Testis (tissue), 5 donors: ENCODE measurements at places on chromosomes 1 and 21. TPM values are rescaled to one million over a fixed set of nuclear protein-coding genes. Genes with fewer than 3 reads are reported as not detected.
A peak's percentile ranks its signal among the peaks of the same experiment; 100 is the strongest.

GRCh38 chr1:152110860-152111514, 4.3 kb downstream of the TCHH start:
- DNase-seq = peak; percentile 41

GRCh38 chr1:172145231-172145651, 275.2 kb upstream of the C1orf105 start:
- no peak for DNase-seq

DNA sequence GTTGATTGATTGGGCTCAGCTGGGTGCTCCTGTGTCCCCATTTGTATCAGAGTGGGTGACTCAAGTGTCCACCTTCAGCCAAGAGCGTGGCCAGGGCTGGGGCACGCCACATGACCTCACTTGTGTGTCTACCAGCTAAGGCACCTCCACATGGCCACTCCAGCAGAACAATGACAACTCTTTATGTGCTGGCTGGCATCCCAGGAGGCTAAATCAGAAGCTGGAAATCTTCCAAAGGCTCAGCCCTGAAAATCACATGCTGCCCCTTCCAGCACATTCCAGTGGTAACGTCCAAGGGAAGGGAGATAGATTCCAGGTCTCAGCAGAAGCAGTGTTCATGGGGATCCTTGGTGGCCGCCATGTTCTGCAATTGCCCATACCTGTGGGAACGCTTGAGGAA, 585.5 kb downstream of the AJAP1 start:
- DNase-seq = peak; percentile 80

GRCh38 chr1:113042285-113043143, 30.5 kb upstream of the LRIG2 start:
- peak; percentile 85 for DNase-seq

- peak; percentile 48 for DNase-seq
Observed at GRCh38 chr1:154742606-154743005, 127.5 kb downstream of the KCNN3 start.

DNA sequence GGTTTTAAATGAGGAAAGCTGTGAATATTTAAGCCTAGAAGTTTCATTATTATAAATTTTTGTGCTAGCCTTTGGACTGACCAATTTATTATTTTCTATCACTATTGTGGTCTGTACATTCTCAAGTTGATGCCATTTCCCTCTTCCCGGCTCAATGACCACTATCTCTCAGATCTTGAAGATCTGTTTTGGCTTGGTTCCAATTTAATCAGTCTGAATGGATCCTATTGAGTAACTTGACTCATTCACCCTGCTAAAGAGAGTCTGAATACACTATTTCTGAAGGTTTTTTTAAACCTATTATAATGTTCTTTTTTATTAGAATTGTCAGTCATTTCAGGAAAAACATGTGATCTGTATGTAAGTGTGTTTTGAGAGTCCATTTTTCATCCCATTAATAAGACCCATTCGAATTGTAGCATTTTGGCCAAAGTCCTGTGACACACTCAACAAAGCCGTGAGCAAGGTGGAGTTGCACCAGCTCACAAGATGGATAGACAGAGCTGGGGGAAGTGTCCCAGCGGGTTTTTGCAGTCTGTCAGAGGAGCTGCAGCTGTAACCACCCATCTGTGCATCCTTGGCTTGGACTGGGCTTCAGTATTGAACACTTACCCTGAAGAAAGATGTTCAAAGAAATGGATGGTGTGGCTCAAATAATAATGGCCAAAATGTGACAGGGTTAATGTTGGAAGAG, 145.6 kb downstream of the NFIA start:
- DNase-seq = no peak

DNA sequence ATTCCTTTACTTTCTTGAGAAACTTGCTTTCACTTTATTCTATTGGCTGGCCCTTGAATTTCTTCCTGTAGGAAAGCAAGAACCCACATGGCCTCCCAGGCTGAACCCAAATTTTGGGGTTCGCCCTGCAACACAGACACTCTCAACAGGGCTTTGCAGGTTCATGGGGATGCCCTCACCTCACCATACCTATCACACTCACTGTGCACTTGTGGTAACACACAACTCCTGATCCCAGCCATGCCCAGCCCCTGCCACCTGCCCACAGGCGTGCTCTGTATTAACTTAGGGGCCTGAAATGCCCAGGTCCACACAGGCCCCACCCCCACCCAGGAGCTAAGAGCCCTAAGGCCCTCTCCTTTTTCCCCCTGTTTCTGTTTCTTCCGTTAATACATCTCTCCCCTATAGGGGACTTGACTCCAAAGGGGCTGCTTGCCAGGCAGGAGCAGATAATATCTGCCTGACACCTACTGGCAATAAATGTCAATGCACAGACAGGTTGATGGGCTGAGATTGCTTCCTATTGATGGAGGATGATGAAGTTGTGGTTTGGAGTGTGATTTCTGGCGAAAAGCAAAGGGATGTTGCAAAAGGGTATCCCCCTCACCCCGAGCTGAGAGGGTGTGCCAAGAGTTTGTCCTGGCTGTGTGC, 171.5 kb downstream of the AJAP1 start:
- DNase-seq = no peak

- no peak for DNase-seq
Observed at GRCh38 chr1:150613061-150613920, 16.1 kb downstream of the ENSA start.

Gene SPRR5
- total RNA-seq = not detected

Gene OR2T33
- total RNA-seq = 1.9 TPM

GRCh38 chr1:243482141-243483022, 226.5 kb downstream of the SDCCAG8 start:
- no peak for DNase-seq

- DNase-seq = no peak
Observed at GRCh38 chr1:196896355-196896754, 8.5 kb downstream of the CFHR4 start.

- no peak for DNase-seq
Observed at GRCh38 chr1:28114844-28115243, 26.4 kb upstream of the EYA3 start.

- no peak for DNase-seq
Observed at GRCh38 chr21:21767276-21767675, 769.1 kb downstream of the NCAM2 start.

Gene PTGER3
- total RNA-seq = 0.31 TPM

Gene CATSPERE
- total RNA-seq = 15.7 TPM

Gene ASCL5
- not detected for total RNA-seq

DNA sequence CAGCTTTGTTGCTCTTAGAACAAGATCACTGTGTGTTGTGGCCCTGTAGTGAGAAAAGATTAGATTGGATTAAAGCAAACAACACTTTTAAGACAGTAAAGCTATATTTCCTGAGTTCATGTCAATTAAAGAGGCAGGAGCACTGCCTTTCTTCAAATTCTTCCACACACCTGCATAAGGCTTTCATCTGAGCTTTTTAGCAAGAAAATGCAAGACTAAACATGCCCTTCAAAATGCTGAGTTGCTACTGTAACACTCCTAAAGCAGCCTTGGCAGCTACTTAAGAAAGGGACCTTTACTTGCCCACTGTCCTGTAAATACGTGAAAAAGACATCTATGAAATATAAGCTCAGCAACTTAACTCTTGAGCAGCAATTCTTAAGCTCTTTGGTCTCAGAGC, 11.8 kb downstream of the DPH5 start:
- DNase-seq = no peak

- no peak for DNase-seq
Observed at GRCh38 chr1:226634611-226635246, 86.2 kb downstream of the STUM start.

Gene S1PR1
- 6.4 TPM for total RNA-seq

- DNase-seq = no peak
Observed at GRCh38 chr1:175870217-175870616, 126.8 kb upstream of the TNR start.

Gene CHIT1
- 0.62 TPM for total RNA-seq

GRCh38 chr1:42319128-42319851, 15.7 kb downstream of the FOXJ3 start:
- no peak for DNase-seq

Gene SLC30A2
- total RNA-seq = 0.87 TPM

GRCh38 chr1:107538502-107538901, 397.7 kb downstream of the NTNG1 start:
- no peak for DNase-seq

Gene CA14
- 0.25 TPM for total RNA-seq
